ENCODE measurements at places on chromosomes 16 and 17. TPM values are rescaled to one million over a fixed set of nuclear protein-coding genes. Genes with fewer than 3 reads are reported as not detected.

GRCh38 chr17:64130559-64131001 lies 636 bp upstream of the ERN1 start:
- H3K4me1 ChIP-seq: peaks cover 60% of the 10 kb centered on the region
- H3K4me3 ChIP-seq: peak overlapping the region; percentile 66
- no peaks in the 10 kb centered on the region for H3K27me3 ChIP-seq
- H3K27ac ChIP-seq: peak overlapping the region; percentile 91
- H3K36me3 ChIP-seq: no peaks in the 10 kb centered on the region
- no peak for DNase-seq

- DNase-seq: no peak
- H3K27me3 ChIP-seq: no peaks in the 10 kb centered on the region
- no peak overlapping the region for H3K27ac ChIP-seq
- H3K36me3 ChIP-seq: no peaks in the 10 kb centered on the region
Observed at GRCh38 chr16:24052329-24053098, 203.6 kb upstream of the CACNG3 start.

- H3K36me3 ChIP-seq: no peaks in the 10 kb centered on the region
- no peak overlapping the region for H3K4me3 ChIP-seq
- no peaks in the 10 kb centered on the region for H3K4me1 ChIP-seq
- DNase-seq: no peak
- no peaks in the 10 kb centered on the region for H3K27me3 ChIP-seq
Observed at GRCh38 chr17:5780476-5780875, 196.2 kb upstream of the NLRP1 start.

DNA sequence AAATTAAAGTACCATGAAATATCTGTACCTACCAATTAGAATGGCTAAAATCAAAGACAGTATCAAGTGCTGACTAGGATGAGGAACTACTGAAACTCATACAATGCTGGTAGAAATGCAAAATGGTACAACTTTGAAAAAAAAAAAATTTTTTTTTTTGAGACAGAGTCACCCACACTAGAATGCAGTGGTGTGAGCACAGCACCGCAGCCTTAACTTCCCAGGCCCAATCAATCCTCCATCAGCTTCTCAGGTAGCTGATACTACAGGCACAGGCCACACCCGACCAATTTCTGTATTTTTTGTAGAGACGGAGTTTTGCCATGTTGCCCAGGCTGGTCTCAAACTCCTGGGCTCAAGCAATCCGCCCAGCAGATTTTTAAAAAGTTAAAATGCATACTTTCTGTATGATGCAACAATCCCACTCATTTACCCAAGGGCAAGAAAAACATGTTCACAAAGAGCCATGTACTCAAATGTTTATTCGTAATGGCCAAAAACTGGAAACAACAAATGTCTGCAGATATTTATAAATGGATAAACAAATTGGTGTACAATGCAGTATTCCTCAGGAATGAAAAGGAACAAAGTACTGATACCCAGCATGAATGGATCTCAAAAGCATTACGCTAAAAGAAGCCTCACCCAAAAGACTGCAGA lies 8.7 kb downstream of the SMURF2 start:
- no peaks in the 10 kb centered on the region for H3K36me3 ChIP-seq
- peaks cover 11% of the 10 kb centered on the region for H3K4me1 ChIP-seq
- H3K4me3 ChIP-seq: no peak overlapping the region

GRCh38 chr17:69231521-69231920 lies 2.9 kb upstream of the ABCA10 start:
- H3K4me3 ChIP-seq: no peak overlapping the region
- DNase-seq: no peak
- no peak overlapping the region for H3K27ac ChIP-seq
- H3K27me3 ChIP-seq: no peaks in the 10 kb centered on the region
- peaks cover 4% of the 10 kb centered on the region for H3K4me1 ChIP-seq
- H3K36me3 ChIP-seq: no peaks in the 10 kb centered on the region

- H3K27ac ChIP-seq: no peak overlapping the region
- no peaks in the 10 kb centered on the region for H3K27me3 ChIP-seq
- H3K4me3 ChIP-seq: no peak overlapping the region
- no peak for DNase-seq
Observed at GRCh38 chr16:62853887-62854286, 817.6 kb upstream of the CDH8 start.

GRCh38 chr16:942436-943060 lies 28.2 kb downstream of the LMF1 start:
- H3K4me3 ChIP-seq: no peak overlapping the region
- H3K36me3 ChIP-seq: peaks cover 64% of the 10 kb centered on the region
- no peaks in the 10 kb centered on the region for H3K4me1 ChIP-seq

GRCh38 chr16:84825896-84826557 lies 6.2 kb downstream of the CRISPLD2 start:
- H3K4me1 ChIP-seq: peaks cover 73% of the 10 kb centered on the region
- no peak for DNase-seq
- H3K27me3 ChIP-seq: no peaks in the 10 kb centered on the region
- no peak overlapping the region for H3K4me3 ChIP-seq
- no peaks in the 10 kb centered on the region for H3K36me3 ChIP-seq

DNA sequence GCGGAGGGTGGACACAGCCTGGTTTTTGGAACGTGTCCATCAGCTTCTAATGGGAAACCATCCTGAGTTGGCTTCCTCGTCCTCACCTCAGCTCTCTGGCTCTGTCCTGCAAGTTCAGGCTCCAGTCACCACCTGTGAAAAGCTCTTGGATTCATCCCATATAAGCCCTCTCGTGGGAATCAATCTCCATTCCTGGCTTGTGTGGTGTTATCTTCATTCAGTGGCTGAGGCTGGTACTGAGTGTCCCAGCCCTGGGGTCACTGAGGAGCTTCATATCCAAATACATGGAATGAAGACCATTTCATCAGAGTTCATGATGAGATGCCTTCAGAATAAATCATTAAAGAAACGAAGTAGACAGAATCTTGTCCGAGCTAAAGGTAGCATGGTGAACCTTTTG lies 189.2 kb downstream of the RBFOX1 start:
- H3K36me3 ChIP-seq: no peaks in the 10 kb centered on the region
- no peak for DNase-seq
- no peak overlapping the region for H3K4me3 ChIP-seq
- H3K4me1 ChIP-seq: no peaks in the 10 kb centered on the region
- no peaks in the 10 kb centered on the region for H3K27me3 ChIP-seq
- no peak overlapping the region for H3K27ac ChIP-seq

DNA sequence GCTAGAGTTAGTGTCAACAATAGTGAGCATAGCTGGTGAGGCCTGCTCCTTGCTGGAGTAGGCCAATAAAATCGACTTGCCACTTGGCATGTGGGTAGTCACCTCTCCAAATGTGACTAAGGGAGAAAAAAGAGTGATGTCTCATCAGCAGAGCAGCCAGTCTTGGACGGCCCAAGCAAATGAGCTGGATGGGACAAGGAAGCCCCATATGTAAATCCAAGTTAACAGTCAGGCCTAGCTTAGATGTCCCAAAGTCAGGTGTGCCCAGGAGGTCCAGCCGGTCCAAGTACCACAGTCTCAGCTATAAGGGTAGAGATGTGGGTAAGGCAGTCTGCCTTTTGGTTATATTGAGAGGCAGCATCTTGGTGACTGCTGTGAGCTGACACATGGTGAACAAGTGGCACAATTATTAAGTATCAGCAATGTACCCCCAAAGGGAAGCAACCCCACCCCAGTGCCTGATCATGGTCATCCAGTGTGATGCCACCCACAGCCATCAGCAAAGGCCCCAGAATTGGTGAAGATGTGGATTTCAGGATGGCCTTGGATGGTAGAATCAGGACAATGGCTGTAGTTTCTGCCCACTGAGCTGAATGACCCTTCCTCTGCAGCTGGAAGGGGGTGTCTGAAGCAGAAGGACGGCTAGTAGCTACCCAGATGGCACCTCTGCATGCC lies 83.4 kb downstream of the TNFRSF13B start:
- no peak overlapping the region for H3K27ac ChIP-seq
- DNase-seq: no peak
- no peaks in the 10 kb centered on the region for H3K27me3 ChIP-seq
- no peaks in the 10 kb centered on the region for H3K4me1 ChIP-seq

DNA sequence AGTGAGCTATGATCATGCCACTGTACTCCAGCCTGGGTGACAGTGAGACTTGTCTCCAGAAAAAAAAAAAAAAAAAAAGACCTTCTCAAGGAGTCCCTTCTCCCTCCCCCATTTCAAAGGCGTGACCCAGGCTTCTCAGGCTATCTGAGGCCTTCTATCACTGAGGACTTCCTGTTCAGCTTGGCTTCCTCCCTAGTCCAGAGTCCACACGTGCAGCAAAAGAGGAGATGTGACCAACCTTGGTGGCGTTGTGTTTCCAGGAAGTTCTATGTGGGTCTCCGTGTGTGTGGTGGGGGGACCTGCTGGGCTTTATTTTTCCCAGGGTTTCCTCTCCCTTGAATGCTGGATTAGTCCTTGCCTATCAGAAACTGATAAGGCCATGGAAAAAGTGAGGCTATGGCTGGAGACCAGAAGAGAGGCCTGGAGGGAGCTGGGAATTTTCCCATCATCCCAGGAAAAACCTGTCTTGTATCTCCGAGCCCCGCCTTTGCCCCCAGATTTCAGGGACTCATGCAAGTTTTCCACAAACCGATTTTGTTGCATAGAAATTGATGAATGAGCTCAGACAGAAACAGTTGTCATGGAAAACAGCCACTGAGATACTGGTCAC lies 148.1 kb downstream of the SALL1 start:
- peak; percentile 69 for DNase-seq
- peaks cover 16% of the 10 kb centered on the region for H3K4me1 ChIP-seq
- no peak overlapping the region for H3K27ac ChIP-seq
- H3K36me3 ChIP-seq: no peaks in the 10 kb centered on the region
- H3K27me3 ChIP-seq: no peaks in the 10 kb centered on the region

- DNase-seq: no peak
- H3K4me3 ChIP-seq: no peak overlapping the region
- H3K36me3 ChIP-seq: peaks cover 34% of the 10 kb centered on the region
- H3K27me3 ChIP-seq: no peaks in the 10 kb centered on the region
- H3K27ac ChIP-seq: no peak overlapping the region
Observed at GRCh38 chr16:962901-963814, 7.6 kb downstream of the LMF1 start.

- DNase-seq: no peak
- H3K27me3 ChIP-seq: no peaks in the 10 kb centered on the region
- H3K36me3 ChIP-seq: no peaks in the 10 kb centered on the region
- H3K4me3 ChIP-seq: no peak overlapping the region
- peaks cover 9% of the 10 kb centered on the region for H3K4me1 ChIP-seq
Observed at GRCh38 chr17:82070611-82071010, 5.0 kb upstream of the DUS1L start.

- peaks cover 17% of the 10 kb centered on the region for H3K4me1 ChIP-seq
- no peak for DNase-seq
Observed at GRCh38 chr17:57784226-57784895, 39.3 kb upstream of the CCDC182 start.

- no peaks in the 10 kb centered on the region for H3K4me1 ChIP-seq
- no peak overlapping the region for H3K4me3 ChIP-seq
- no peaks in the 10 kb centered on the region for H3K36me3 ChIP-seq
- DNase-seq: no peak
Observed at GRCh38 chr16:80038566-80038965, 438.0 kb upstream of the MAF start.

GRCh38 chr17:50452630-50453300 lies 15.9 kb downstream of the CHAD start:
- no peak overlapping the region for H3K27ac ChIP-seq
- H3K4me1 ChIP-seq: peaks cover 14% of the 10 kb centered on the region
- H3K36me3 ChIP-seq: peaks cover 12% of the 10 kb centered on the region
- H3K4me3 ChIP-seq: no peak overlapping the region
- no peaks in the 10 kb centered on the region for H3K27me3 ChIP-seq
- no peak for DNase-seq

GRCh38 chr17:50624321-50624934 lies 10.3 kb upstream of the ABCC3 start:
- no peak for DNase-seq
- H3K36me3 ChIP-seq: no peaks in the 10 kb centered on the region

The JUP gene
- total RNA-seq: 59.5 TPM

The CCL17 gene
- not detected for total RNA-seq

The OR1D2 gene
- total RNA-seq: not detected

The HEATR9 gene
- not detected for total RNA-seq

The CDK3 gene
- total RNA-seq: not detected

The KCNJ12 gene
- 2.3 TPM for total RNA-seq

The BAIAP2 gene
- total RNA-seq: 96.9 TPM

The FBXO39 gene
- not detected for total RNA-seq

The TNS4 gene
- total RNA-seq: 0.89 TPM

Data from stomach (tissue), 19 donors.